ENCODE measurements at places on chromosomes 11 and 22.
A peak's percentile ranks its signal among the peaks of the same experiment; 100 is the strongest.

DNA sequence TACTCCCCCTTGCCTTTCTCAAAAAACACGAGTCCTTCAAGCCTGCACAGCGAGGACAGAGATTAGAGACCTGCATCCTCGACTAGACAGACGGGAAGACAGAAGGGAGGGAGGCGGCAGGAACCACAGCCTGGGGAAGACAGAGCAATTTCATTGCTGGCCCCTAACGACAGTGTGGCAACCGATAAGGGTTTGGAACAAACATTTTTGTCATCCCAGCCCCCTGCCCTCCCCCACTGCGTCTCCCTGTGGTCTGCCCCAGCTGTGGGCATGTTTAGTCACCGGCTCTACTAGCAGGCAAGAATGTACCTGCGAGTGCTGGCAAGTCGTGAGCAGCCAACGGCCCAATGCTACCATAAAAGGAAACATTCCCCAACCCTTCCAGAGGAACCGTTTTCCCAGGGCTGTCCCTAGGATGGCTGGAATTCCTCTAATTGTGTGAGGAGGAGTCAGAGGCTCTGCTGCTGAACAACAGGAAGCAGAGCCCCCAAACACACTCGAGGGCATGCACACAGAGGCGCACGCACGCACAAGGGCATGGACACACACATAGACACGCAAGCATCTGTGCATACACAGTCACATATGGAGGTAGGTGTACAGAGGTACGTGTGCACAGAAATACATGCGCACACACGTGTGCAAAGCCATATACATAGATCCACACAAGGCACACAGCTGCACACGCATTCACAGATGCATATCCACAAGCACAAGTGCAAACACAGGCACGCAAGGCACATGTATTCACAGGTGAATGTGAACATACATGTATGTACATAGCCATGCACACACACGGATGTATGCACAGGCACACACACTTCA, 58.3 kb downstream of the MYH9 start:
- no peak for DNase-seq

- DNase-seq: no peak
These were observed 16.2 kb downstream of the TBCEL start for GRCh38 chr11:121039971-121040613.

- DNase-seq: peak; percentile 69
These were observed 1.9 kb downstream of the CLDN5 start for GRCh38 chr22:19522190-19522880.

DNA sequence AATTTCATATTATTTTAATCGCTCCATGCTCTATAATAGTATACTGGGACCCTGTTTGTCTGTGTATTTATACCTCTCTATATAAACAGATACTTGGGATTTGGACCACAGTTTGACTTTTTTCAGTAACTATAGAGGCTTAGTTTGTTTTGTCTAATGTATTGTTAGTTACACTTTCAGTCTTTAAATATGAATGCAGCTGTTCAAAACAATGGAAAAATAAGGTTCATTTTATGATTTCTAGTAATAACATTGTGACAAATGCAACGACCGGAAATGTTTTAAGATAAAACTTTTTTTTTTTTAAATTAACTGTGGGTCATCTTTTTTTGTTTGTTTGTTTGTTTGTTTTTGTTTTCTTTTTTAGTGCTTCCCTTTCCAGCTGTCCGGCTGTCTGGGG, 133.5 kb downstream of the ARHGAP42 start:
- no peak for DNase-seq

DNA sequence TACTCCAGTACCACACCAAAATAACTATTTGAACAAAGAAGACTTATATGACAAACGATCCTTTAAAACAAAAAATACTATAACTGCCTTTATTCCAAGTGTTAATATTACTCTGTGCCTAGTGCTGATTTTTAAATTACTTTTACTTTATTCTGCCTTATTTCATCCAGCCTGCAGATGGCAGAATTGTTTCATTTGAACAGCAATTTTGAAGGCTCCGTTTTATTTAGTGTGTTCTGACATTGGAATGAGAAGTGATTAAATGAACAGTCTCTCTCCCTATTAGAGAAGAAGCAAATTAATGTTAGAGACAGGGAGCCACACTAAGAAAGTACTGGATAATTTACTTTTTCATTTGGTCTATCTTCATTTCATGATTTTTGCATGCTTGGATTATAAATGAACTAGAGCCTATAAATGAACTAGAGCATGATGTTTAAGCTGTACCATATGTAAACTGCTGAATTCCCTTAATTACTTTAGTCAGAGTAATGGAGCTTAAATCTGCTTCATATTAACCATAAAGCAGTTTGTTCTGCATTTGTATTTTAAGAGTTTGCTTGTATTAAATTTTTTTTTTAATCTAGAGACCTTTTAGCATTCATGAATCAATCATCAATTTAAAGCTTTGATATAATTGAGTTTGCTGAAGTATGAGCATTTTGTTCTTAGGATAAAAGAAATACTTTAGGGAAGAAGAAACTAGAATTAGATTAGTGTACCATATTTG, 9.8 kb downstream of the PDHX start:
- DNase-seq: peak; percentile 12

DNA sequence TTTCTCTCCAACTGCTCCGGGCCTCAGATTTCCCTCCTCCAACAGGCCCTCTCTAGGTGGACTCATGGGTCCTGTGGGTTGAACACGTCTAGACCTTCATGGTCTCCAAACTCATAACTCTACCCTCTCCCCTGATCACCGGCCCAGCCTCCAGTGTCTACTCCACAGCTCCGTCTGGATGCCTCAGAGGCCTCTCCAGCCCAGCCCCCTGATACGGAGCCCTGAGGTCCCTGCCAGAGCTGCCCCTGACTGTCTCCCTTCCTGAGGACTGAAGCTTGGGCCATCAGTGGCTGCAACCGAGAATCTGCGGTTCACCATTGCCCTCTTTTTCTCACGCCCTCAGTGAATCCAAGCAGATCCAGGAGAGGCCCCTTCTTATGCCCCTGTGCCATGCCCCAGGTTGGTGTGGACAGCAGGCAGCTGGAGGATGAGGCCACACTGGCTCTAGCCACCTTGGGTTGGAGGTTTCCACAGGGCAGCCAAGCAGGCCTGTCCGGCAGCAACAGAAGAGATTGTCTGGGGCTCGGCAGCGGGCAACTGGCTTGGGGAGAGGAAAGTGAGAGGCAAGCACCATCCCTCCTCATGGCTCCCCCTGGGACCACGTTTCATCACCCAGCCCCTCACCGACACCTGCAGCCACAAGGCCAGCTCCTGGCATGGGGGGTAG, 104.6 kb upstream of the FGF3 start:
- no peak for DNase-seq

- no peak for DNase-seq
These were observed at the start of gene TRPM5 for GRCh38 chr11:2443881-2444820. Gene TRPM5, minus strand, starts transcription at chr11:2444514. Its CDS starts 21,478 bp downstream, at chr11:2423036.

DNA sequence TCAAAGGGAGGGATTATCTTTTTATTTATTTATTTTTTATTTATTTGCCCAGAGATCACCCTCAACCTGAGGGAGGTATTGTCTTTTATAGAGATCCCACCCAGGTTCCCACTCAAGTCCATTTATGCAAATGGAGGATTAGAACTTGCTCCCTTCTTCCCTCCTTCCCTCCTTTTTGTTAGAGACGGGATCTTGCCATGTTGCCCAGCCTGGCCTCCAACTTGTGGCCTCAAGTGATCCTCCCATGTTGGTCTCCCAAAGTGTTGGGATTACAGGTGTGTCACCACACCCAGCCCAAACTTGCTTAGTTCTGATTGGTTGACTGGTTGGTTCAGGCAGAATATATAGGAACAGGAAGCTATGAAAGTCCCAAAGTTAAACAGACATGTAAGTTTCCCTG, 51.9 kb downstream of the HIPK3 start:
- no peak for DNase-seq

DNA sequence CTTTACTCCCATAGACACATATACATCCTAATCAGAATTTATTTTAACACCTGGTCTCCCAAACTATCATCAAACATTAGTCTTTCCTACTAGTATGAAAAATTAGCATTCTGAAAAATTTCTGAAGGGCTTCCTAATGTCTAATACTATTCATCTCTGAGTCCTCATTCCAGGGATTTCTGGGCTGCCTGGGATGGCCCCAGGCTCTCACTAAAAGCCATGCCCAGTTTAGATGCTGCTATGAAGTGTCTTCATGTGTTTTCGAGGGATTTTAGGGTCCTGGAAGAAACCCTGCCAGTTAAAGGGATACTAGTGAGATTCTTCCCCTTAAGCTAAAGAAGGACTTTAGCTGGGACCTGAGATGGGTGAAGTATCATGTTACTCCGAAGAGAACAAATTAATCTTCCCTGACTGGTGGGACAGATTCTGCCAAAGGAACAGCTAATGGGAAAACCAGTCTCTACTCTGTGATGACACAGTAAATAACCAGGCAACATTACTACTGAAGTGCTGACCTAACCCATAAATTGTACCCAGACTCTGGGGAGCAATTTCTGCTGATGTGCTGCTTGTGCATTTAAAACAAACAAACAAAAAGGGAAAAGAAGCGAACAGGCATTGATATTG, 342.6 kb downstream of the SOX6 start:
- no peak for DNase-seq

DNA sequence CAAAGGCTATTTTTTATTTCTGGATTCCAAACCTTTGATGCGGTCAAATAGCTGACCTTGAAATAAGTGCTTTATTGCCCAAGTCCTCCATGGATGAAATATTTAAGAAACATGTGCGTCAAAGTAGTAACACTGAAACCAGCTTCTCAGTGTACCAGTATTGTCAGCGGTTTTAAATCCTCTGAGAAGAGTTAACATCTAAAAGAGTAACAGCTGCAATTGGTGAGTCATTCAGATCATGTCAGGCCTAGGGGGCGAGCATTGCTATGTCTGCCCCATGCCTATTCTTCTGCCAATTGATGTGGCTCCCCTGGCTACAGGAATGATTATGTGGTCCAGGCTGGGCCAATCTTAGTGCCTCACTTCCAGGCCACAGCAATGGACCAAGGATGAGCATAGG, 263.3 kb upstream of the SORL1-AS1 start:
- DNase-seq: no peak

DNA sequence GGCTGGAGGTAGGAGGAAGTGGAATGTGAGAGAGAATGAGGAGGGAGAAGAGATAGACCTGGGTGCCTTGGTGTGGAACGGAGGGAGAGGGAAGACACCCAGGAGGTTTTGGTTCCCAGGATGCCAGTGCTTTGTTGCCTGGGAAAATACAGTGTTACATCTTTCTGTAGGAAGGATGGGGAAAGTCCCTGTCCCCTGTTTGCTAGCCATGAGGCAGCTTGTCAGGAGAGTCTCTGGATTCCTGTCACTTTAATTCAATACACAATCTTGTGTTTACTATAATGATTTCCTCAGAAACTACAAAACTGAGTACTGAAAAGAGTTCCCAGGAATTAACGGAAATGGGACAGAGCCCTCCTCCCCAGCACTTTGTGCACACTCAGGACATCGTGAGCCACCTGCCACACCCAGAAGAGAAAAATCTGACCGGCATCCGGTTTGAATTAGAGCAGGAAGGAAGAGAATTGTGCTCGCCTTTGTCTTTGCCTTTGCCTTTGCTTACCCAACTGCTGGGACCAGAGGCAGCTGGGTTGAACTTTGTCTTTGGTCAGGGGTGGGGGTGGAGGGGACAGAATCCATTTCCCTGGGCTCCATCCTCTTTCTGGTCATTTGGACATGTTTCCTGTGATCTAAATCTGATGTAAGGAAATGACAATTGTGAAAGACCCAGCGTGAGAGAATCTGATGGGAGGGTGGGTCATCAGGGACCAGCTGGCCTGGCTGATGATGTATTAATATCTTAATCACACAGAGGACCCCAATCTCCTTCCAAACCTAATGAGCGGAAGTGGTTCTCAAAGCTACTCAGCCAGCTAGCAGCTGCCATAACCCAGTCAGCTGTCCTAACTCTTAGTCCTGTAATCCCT, 1.3 kb upstream of the LIMK2 start:
- no peak for DNase-seq

DNA sequence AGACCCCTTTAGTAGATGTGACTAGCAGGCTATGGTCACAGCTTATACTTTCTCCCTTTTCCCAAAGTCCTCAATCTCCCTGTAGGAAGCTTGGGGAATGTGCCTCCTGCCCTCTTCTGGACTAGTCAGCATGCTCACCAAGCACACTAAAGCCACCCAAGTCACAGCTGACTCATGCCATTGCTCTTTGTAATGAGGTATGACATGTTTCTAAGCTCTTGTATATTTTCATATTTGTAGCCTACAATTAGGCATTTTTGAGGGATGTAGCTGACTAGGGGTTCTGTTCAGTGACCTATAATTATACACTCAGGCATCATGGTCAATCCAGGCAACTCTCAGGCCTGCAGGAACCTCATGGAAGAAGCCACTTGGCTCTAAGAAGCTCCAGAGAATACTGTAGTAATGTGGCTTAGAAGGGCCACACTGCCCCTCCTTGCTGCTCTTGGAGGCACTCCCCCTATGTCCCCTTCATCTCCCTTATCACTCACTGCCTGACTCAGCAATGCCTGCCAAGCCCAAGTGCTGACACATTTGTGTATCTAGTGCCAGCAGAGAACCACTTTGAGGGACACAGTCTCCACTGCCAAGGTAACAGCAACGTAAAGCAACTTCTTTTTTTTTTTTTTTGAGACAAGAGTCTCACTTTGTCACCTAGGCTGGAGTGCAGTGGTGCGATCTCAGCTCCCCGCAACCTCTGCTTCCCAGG, 86.2 kb downstream of the RPL27A start:
- no peak for DNase-seq
